AG04450 (cell line): ENCODE measurements at places on chromosomes 1 and 21.

- no peak for DNase-seq
Measured at GRCh38 chr1:193185901-193186731, at the start of gene B3GALT2. B3GALT2 (minus strand) TSS chr1:193186613; CDS start chr1:193181562, 5,051 bp downstream.

GRCh38 chr1:63705078-63705477, 68.7 kb upstream of the ROR1 start:
- no peak for DNase-seq

- no peak for DNase-seq
Measured at GRCh38 chr1:156931211-156931952, 10.9 kb downstream of the LRRC71 start.

DNA sequence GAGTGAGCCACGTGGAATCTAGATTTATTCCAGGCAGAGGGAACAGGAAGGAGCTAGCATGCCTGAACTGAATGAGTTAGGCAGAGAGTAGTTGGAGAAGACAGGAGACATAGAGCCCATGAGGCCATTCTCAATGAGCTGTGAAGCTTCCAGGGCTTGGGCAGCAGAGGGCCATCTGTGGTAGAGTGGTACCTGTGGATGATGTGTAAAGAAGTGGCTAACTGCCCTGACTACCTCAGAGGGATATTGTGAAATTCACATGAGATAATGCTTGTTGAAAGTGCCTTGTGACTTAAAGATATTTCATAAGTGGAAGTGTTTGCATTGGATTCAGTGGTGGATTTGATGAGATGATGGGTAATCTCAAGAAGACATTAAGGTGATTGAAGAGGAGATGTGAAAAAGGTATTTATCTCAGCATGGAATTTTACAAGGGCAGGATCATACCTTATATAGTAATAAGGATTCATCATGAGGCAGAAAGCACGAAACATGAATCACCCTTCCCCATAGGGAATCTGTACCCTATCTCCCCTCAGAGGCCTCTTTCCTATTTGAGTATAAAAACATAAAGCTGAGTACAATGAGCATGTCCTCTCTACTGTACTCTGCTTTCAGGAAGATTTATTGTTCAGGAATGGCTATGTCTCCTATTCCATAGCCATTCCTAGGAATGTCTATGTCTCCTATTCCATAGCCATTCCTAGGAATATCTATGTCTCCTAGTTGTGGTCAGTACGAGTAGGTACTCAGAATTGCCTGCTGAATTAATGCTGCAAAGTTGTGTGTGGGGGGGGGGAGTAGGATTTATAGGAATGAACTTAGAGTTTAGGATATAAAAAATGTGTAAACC, 146.8 kb downstream of the PAPPA2 start:
- no peak for DNase-seq

DNA sequence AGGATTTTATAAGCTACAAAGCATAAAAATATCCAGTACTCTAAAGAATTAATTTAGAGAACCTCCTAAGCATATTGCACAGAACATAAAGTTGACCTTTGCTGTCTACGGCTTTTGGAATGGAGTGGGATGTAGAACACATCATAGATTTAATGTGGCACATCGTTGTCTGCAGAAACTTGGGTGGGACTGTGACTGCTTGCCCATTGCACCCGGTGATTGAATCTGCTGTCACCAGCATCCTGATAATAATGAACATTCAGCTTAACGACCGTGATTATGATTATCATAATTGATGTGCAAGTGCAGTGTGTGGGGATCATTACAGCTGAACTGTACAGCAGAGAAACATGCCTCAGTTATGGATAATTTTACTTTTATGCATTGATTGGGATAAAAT, 181.9 kb downstream of the SPATA17 start:
- DNase-seq: no peak

DNA sequence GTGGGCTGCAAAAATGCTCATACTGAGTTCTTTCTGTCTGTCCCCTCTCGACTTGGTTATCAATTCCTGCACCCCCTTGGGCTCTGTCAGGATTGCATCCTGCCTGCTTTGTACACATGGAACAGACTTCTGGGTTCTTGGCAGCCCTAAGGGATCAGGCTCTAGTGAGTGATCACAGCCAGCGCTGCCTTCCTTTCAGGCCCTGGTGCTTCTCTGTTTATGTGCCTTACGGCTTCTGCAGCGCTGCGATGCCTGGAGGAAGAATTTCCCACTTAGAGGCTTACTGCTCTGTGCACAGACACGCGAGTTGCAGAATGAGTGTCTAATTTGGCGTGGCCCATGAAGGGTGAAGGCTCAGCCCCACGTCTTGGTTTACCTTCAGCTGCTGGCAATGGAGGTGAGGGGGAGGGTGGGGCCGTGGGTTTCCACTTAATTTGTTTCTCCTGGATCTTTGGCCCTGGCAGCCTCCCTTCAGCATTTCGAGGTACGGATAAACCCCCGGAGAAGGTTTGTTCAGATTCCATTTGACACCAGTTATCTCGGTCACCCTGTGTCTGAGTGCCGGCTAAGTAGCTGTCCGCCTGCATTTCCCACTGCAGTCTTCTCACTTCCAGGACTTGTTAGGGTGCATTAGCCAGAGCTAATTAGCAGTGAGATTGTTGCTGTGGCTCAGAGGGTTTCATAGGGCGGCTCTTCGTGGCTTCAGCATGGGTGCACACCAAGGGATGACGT, 227.3 kb downstream of the DYRK1A start:
- no peak for DNase-seq

- no peak for DNase-seq
Measured at GRCh38 chr1:1137256-1138045, 21.6 kb upstream of the C1orf159 start.

GRCh38 chr1:44670751-44671640, 3.3 kb downstream of the TMEM53 start:
- no peak for DNase-seq

- no peak for DNase-seq
Measured at GRCh38 chr1:202126426-202126825, 3.7 kb downstream of the GPR37L1 start.

DNA sequence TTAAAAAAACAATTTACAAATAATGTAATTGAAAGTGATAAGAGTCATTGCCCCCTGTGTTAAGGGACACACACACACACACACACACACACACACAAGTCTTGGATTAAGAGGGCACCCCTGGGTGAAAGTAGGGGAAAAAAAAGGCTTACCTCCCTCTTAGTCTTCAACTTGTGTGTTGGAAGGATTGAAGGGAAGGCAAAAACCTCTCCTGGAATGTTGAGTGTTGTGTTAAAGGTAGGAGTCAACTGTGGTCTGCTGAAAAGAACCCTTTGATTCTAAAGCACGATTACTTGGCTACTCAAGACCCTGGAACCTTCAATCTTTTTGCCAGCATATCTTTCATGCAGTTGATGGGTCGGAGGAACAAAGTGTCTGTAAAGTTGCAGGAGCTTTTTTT, 6.4 kb downstream of the PBX1 start:
- DNase-seq: no peak

DNA sequence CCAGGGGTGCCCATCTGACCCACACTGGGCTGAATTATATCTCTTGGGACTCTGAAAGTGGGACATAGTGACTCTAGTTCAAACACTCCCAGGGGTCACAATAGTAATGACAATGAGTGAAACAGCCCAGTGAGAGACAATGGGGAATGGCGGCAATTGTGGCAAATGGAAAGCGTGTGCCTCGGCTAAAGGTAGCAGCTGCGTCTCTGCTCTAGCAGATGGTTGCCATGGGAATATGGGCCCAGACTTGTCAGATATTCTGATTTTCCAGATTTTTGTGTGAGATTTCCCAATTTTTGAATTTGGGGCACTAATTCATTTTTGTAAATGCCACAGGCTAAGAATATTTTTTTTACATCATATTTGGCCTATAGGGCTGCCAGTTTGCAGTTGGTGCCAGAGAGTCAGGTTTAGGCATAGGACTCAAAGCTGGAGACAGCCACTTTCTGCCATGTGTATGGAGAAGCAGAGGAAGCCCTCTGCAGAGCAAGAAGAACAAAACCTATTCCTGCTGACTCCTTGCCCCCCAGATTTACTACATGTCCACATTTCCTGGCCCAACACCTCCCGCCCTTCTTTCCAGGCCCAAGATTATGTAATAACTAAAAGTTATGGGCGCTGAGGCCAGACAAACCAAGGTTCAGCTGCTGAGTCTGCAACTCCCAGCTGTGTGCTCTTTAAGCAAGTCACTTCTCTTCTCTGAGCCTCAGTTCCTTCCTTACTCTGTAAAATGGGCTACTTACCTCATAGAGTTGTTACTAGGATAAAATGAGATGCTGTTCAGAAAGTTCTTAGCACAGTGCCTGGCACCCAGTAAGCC, 21.6 kb upstream of the PTP4A2 start:
- no peak for DNase-seq

DNA sequence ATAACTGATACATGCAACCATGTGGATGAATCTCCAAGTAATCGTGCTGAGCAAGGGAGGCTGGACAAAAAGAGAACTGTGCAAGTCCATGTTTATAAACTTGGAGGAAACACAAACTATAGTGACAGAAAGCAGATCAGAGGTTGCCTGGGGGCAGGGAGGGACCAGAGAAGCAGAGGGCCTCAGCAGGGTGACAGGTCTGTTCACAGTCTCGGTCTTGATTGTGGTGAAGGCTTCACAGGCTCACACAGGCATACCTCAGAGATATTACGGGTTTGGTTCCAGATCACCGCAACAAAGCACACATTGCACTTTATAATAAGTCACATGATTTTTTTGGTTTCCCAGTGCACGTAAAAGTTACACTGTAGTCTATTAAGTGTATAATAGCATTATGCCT, 28.5 kb downstream of the ACOT7 start:
- DNase-seq: no peak
